ENCODE measurements at places on chromosomes 2 and 18.

- peak; percentile 44 for DNase-seq
Observed at GRCh38 chr2:233404222-233404621, 49.9 kb downstream of the DGKD start.

DNA sequence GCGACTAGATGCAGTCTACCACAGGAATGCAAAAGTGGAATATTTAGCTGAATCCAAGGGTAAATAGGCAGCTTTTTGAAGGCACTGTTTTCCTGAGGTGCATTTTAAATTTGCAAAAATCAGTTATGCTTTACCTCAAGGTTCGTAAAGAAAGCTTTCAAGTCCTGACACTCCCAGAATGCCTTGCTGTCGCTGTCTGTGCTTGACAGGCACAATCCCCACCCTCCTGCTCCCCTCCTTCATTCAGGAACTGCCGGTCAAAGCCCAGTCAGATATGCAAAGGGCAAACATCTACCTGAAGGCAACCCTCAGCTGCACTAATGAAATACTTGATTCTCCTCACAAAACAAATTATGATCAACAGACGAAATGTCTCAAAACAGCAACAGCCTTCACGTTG lies 97.4 kb upstream of the DDX18 start:
- DNase-seq: no peak

DNA sequence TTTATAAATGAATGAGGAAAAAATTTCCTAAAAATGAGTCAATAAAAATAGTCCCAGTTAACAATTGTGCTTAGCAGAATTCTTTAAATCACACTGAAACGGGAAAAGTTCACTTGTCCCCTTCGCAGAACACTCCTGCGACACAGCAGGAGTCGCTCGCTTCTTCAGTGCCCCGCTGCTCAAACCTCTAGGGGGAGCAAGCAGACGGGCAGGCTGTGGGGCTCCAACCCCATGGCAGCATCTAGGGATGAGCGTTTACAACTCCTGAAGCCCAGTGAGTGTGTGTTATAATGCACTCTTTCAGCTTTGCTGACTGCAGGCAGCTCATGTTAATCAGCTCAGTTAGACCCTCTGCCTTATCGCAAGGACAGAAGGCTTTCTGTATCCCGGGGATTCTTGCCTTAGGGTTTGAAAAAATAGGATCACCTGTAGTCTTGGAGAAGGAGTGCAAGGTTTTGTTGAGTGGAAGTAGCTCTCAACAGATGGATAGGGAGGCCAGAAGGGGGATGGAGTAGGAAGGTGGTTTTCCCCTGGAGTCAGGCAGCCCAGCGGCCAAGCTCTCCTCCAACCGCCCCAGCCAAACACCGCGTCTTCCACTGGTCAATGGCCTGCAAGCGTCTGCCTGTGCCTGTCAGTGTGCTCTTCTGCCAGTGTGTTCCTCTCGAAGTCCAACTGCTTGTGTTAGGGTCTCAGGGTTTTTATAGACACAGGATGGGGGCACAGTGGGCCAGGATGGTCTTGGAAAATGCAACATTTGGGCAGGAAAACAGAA lies 1977.7 kb upstream of the LRRTM1 start:
- no peak for DNase-seq

GRCh38 chr18:46324087-46324955 lies 220.1 kb downstream of the HAUS1 start:
- peak; percentile 39 for DNase-seq

DNA sequence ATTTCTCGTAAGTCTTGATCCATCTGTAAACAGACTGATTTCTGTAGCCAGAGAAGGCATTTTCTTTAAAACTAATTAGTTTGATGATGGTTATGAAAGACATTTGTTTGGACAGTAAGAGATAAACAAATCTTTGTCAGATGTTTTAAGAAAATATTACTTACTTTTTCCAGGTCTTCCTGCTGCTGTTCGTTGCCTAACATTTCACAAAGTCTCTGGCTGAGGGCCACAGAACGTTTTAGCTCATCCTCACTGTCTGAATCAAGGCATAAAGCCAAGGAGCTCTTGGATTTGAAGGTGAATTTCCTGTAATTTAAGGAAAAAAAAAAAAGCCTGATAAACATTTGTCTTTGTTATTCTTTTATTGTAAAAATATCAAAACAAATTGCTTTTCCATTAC lies 57.8 kb downstream of the VIL1 start:
- DNase-seq: no peak

GRCh38 chr18:59932401-59932800 lies 32.6 kb downstream of the PMAIP1 start:
- DNase-seq: no peak

- no peak for DNase-seq
Observed at GRCh38 chr18:37963837-37964236, 398.2 kb upstream of the CELF4 start.

DNA sequence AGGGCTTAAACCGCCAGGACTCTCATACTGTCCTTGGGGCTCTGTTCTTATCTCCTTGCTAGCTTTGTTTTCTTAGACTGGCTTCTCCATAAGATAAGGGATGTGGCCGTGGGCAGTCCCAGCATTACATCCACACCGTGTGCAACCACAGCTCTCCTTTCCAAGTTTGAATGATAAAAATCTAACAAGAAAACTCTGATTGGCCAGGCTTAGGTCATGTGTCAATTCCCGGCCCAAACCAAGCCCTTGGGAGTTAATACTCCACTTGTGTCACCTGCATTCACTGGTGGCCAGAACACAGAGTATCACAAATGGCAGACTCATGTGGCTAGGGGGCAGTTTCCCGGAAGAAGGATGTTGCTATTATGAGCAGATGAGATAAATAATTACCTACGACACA lies 43.2 kb upstream of the KDM3A start:
- no peak for DNase-seq

- DNase-seq: no peak
Observed at GRCh38 chr2:174025271-174026121, 60.3 kb upstream of the SP3 start.

DNA sequence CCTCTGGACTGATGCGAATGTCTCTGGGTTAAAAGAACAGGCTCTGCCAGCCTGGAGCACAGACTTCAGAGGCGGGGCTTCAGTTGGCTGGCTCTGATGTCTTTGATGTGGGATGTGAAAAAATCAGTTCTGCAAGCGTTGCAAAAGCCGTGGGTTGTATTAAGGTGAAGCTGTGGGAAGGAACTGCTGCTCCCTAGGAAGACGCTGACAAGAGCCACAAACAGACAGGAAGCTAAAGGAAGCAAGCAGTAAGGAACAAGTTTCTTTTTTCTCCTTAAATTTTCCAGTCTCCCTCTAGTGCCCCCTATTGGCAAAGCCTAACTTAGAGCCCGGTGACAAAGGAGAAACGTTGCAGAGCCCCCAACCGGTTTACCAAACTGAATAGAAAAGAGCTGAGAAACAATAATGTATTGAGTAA lies 239.0 kb downstream of the CCDC178 start:
- DNase-seq: peak; percentile 26

- DNase-seq: no peak
Observed at GRCh38 chr2:38591152-38591551, 11.6 kb downstream of the HNRNPLL start.

DNA sequence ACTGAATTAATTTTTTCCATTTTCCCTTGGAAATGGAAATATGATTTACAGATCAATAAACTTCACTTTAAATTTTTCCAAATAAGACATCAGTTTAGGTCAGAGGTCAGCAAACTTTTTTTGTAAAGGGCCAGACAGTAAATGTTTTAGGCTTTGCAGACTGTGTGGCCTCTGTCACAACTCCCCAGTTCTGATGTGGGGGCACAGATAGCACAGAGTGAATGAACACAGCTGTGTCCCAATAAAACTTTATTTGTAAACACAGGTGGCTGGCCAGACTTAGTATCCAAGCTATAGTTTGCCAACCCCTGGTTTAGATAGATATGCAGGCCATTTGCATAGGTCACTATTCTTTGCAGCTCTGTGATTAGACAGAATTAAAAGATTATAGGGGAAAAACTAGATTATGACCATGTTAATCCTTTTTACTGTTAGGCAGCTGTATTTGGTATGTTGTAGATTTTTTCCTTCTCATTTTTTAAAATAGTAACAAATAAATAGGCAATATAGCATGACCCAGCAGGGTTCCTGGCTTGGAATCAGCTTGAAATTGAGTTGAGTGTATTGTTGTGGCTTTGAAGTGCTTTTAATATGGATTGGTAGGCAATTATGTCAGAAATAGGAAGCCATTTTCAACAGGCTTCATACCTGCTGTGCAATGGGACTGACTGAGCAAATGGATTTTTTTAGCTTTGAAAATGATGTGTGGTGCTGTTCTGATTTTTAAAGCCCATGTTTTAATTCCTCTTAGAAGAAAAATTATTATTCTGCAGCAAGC lies 59.7 kb downstream of the WDSUB1 start:
- no peak for DNase-seq

DNA sequence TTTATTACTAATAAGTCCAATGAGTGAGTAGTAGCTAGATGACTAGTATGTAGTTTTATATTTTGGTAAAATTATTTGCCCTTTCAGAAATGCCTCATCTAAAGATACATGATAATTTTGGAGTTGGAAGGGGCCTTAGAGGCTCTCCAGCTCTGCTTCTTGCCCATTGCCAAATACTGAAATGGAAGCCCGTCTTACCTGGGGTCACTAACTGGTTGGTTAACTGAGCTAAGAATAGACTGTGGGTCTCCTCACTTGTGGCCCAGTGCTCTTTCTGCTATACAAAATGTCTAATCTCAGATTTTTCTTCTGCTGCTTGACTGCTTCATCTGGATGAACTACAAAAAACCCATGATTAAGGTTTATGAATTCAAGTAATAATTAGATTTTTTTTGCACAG lies 67.1 kb downstream of the CLIP4 start:
- DNase-seq: no peak

DNA sequence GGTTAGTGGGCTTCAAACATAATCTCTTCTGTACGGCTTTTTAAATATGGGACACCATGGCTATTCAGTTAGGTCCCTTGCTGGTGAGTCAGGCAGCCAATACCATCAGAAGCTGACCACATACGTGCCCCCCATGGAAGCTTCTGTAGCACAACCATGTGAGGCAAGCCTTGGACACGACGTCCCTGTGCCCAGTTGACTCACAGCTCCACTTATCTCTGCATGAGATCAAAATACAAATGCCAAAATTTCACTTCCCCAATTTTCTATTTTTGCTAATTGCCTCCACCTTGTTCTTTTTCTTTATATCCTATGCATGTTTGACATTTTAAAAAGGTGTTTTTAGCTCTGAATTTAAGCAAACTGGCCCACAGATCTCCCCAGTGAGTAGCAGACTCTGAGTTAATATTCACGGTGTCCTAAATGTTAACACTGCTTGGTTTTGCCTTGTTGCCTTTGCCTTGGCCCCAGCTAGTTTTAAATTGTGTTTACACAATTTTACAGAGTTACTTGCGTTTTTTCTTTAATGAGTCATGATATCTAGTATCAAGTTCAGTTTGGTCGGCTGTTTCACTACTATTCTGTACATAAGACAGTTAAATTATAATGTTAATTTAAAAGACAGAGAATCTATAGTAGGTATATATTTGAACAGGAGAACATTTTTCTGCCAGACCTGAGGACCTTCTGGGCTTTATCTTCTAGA lies 77.5 kb downstream of the CDCA7 start:
- DNase-seq: no peak

GRCh38 chr2:125254010-125254409 lies 1228.9 kb downstream of the CNTNAP5 start:
- no peak for DNase-seq

DNA sequence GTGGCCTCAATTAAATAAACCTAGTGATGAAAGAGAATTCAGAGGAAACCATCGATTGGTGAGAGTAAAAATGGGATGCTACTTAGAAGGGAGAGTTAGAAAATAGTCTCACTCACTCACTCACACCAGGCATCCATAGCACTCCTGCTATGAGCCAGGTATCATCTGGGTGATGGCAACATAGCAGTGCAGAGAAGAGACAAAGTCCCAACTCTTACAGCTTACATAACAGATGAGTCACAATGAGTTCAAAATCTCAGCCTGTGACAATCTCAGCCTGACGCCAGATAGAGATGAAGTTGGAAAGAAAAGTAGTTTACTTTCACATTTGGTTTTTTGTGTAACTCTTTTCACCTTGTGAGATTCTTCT lies 55.4 kb upstream of the THOC1 start:
- peak; percentile 54 for DNase-seq

GRCh38 chr2:30039101-30039500 lies 107.7 kb upstream of the YPEL5 start:
- DNase-seq: no peak

GRCh38 chr2:47741101-47741500 lies 41.8 kb upstream of the MSH6 start:
- no peak for DNase-seq

DNA sequence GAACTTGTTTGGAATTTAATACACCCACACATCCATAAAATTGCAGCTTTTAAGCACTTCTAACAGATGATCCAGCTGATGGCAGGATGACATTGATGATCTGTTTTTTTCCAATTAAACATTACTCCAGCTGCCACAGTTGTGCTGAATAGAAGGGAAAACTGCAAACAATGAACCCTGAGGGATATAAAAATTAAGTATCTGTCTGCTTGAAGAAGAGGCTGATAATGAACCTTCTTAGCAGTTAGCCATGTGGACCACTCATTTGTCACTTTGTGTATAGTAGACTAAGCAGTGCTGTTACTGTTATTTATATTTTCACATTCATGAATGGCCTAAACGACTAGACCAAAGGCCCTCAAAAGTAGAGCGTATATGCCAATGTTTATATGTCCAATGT lies 1201.0 kb upstream of the LRRTM1 start:
- no peak for DNase-seq

GRCh38 chr2:178229927-178230326 lies 35.6 kb downstream of the OSBPL6 start:
- no peak for DNase-seq

- DNase-seq: no peak
Observed at GRCh38 chr18:26103579-26103978, 13.2 kb upstream of the SS18 start.

GRCh38 chr2:112275887-112276773 lies 733 bp downstream of the ZC3H6 start:
- peak; percentile 93 for DNase-seq

- no peak for DNase-seq
Observed at GRCh38 chr18:9353596-9353995, 19.0 kb downstream of the TWSG1 start.

DNA sequence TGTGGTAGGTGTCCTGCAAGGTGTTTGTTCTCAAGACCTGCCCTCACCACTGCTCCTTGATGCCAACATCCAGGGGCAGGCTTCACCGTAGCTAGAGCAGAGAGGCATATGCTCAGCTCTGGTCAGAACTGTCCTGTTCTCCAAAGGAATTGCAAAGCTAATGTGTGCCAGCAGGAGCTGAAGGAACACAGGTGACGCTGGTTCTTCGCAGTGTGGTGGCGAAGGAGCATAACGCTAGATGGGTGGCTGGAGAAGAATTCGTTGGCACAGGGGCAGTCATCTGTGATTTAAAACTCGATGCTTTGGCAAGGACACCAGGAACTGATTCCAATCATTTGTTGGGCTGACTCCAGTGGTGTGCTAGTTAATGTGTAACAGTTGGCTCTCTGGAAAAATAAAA lies 11.4 kb upstream of the PER2 start:
- no peak for DNase-seq

GRCh38 chr2:113977660-113978523 lies 88.0 kb downstream of the ACTR3 start:
- peak; percentile 93 for DNase-seq

DNA sequence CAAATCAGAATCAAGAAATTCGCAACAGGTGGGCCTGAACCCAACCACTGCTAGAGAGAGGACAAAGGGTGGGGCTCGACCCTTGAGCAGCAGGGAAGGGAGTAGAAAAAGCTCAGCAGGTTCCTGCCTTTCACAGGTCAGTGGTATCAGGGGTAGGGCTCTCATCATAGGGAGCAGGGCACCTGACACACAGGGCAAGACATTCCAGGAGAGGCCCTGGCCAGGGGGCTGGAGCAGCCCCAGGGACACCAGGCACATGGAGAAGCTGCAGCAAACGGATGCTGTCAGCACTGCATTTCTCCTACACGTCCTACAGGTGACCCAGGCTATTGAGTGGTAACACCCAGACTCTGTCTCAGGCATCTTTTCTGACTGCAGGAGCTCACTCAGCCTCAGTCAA lies 17.2 kb upstream of the MLPH start:
- DNase-seq: no peak

Data from urothelium cell line (cell line).